ENCODE measurements at places on chromosomes 2 and 18. TPM values are rescaled to one million over a fixed set of nuclear protein-coding genes. Genes with fewer than 3 reads are reported as not detected.

The CFC1 gene
- not detected for total RNA-seq

The EFHD1 gene
- total RNA-seq: 13.2 TPM

The PIKFYVE gene
- total RNA-seq: 14.6 TPM

The DIPK1C gene
- 5.7 TPM for total RNA-seq

DNA sequence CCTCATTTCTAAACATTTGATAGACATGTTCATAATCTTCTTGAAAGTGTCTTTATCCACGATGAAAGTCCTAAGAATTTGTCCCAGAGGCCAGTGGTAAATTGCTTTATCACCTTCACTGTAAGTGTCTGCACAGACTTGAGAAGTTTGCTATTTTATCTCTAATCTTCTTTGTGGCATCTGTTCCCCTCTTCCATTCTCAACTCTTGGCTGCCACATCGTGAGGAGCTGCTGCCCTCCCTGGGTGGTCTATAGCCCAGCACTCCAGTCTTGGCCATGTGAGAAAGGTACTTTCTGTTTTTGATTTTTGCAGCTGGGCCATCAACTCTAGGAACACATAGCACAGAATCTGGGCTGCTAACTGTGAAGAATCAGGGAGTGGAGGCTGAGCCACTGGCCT is 45.5 kb downstream of the SLC14A2 start:
- no peak for DNase-seq

DNA sequence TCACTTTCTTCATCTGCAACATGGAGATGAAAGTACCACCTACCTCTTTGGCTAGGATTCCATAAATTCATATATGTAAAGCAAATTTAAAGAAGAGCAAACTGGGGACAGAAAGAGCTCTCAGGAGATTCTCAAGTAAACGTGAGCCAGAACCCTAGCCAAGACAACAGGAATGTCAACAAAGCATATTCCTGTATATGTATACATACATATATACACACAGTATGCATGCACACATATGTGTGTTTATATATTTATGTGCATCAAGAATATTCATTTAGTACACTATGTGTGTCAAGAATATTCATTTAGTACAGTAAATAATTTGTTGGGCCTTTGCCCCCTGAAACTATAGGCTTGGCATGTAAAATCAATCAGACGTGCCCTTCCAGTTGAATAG is 574.4 kb upstream of the KLHL29 start:
- DNase-seq: no peak

DNA sequence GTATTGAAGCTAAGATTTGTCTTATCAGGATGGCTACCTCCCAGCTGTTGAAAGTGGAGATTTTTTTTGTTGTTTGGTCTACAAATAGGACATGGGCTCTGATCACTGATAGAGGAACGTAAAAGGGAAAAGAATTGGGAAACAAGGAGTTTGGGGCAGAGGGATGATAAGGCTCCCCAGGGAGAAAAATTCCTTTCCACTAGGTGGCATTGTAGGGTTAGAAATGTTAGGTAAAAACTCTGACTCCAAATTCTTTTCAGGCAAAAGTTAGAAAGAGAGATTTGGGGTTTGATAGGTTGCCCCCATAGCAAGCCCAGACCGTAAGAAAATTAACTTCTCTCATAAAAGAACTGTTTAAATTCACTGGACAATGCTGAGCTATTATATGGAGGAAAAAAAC is 19.8 kb downstream of the CMPK2 start:
- no peak for DNase-seq

DNA sequence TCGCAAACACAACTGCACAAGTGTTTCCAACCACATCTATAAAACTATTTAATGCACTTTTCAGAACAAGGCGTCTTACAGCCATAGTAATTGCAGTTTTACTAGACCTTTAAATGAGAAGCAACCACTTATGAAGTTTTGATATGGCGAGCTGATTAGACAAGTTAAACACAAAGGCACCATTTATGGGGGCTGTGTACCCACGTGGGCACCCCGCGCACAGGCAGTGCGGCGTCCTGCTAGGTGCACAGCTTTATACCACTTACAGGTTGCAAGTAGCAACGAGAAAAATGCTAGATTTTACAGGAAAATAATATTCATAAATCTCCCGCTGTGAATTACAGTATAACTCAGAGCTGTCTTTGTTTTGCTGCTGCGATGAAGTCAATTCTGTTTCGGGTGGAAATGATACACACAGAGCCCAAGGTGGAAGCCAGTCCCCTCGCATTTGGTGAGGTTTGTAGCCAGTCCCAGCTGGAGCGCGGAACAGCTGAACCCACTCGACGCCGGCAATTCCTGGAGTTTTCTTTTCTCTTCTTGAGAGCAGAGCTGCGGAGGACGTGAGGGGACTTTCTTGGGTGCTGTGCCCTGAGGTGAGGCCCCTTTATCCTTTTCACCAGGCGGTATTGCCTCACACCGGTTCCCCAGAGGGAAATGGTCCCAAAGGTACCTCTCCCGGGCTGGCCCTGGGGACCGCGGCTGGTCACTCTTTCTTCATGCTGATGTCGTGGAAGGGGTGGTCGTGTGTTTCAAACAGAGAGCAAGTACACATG is 76.7 kb downstream of the PTGR3 start:
- no peak for DNase-seq

DNA sequence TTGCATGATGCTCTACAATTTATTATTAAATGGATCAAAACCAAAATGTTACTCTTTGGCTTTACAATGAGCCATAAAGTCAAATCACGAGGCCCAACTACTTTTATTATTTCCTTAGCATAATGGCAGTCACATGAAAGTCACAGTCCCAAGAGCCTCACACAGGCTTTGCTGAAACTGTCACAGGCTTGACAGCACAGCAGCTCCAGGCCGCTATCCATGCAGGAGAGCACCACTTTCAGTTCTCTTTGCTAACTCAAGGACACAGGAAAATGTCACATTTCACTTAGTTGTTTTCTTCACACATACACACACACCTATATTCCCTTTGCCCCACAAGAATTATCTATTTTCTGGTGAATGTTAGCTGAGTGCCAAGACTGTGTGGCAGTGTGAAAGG is 11.1 kb upstream of the MSGN1 start:
- DNase-seq: no peak

- DNase-seq: no peak
Observed at GRCh38 chr2:177972123-177972522, 100.5 kb downstream of the PDE11A start.

DNA sequence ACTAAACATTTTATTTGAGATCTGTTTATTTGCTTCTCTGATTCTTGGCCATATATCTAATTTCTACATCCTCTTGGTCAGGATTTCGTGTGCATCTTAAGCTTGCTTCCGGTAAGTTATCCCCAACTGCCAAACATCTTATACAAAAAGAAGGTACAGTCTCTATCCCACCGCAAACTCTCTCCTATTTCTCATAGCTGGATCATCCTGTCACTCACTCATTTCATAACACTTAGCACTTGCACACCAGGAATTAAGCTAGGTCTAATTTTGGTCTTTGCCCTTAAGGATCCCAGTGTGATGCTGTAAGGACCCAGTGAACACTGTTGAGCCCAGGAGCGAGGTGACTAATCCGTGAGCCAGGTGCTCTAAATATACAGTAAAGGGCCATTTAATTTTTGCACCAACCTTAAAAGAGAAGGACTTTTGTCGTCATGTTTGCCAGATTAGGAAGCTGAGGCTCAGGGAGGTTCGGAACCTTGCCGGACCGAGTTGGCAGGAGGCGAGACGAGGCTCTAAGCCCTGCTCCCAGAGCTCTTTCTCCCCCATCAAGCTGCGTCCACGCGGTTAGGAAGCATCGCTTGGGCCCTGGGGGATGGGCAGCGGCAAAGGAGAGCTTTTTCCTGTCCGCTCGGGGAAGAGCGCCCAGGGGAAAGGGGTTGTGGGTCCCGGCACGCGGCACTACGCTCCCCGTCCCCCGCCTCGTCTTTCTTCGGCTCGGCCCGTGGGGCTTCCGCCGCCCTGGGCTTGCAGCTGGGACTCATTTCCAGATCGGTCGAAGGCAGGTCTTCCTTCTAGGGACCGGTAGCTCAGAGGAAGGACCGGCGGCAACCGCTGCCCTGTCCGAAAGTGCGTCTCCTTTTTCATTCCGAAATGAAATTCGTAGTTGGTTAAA is 4.1 kb upstream of the ITPRIPL1 start:
- peak; percentile 47 for DNase-seq

DNA sequence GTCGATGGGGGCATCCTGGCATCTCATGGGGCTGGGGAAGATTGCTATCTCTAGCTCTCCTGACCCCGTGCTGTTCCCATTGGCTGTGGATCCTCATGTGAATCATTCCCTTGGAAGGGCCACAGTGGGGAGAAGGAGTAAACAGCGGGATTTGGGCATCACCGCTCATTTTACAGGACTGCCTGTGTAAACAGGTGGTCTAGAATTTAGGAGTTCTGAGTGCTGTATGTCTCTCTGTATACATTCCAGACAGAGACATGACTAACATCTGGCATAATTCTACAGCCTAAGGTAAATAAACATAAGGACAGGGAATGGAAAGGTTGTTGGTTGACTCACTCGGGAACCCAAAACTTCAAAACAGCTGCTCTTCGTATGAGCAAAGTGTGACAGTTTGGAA is 92.7 kb downstream of the COPS8 start:
- DNase-seq: no peak

GRCh38 chr2:164126960-164127660 is 391.3 kb upstream of the FIGN start:
- DNase-seq: no peak

GRCh38 chr2:6917761-6918421 is 679 bp downstream of the RNF144A start:
- no peak for DNase-seq
